Spleen (tissue), 13 donors: ENCODE measurements at places on chromosomes 12 and 14. TPM values are rescaled to one million over a fixed set of nuclear protein-coding genes. Genes with fewer than 3 reads are reported as not detected.

IL31 gene
- total RNA-seq, result not detected

ESR2 gene
- 3.8 TPM for total RNA-seq

GALNT16 gene
- total RNA-seq, result 14.7 TPM

PTPN6 gene
- total RNA-seq, result 386 TPM

CFL2 gene
- total RNA-seq, result 27.4 TPM

VWF gene
- total RNA-seq, result 296 TPM

FAIM2 gene
- total RNA-seq, result 2.0 TPM

BCL2L14 gene
- total RNA-seq, result not detected

TSPAN9 gene
- 51.1 TPM for total RNA-seq

MGP gene
- 33.7 TPM for total RNA-seq

MTHFD1 gene
- total RNA-seq, result 55.5 TPM

RNASE2 gene
- total RNA-seq, result 15.1 TPM

CCDC196 gene
- not detected for total RNA-seq

TTC5 gene
- total RNA-seq, result 12.5 TPM

ARHGDIB gene
- 706 TPM for total RNA-seq

MDGA2 gene
- total RNA-seq, result not detected

LRFN5 gene
- total RNA-seq, result 2.6 TPM

MMAB gene
- total RNA-seq, result 20.7 TPM

PKP2 gene
- total RNA-seq, result 3.5 TPM

ITGB7 gene
- total RNA-seq, result 68.3 TPM

CLEC4C gene
- 1.6 TPM for total RNA-seq

CCDC88C gene
- 96.4 TPM for total RNA-seq
